T-helper 2 cell (primary cell): ENCODE measurements at places on chromosomes 3 and 15.

GRCh38 chr15:86906376-86906775, 826.7 kb downstream of the AGBL1 start:
- no peak for DNase-seq

DNA sequence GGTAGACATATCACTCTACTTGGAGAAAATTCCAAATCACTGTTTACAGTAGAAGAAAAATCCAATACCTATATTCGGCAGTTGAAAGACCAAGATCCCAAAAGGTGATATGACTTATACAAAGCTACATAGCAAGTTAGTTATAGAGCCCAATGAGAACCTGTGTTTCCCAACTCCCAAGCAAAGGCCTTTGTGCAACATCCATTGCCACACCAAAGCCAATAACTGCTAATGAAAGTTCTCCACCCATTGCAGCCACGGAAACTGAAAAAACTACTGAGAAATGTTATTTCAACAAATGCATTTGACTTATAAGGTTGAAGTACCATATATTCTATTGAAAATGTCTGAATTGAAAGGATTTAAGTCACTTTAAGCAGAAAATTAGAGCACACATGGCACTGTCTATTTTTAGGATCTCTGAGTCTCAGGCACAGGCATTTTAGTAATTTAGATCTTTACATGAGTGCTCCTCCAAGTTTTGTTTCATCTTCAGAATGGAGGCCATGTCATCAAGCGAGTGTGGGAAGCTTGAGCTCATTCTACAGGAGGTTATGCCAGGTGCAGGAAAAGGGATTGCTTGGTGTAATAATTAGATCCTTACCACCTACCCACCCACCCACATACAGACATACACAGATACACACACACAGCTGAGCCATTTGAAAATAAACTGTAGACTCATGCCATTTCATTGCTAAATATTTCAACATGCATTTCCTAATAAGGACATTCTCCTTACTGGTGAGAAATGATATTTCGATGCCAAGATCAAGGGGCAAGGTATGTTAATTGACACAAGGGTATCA, 19.7 kb upstream of the ANO10 start:
- DNase-seq: no peak

- no peak for DNase-seq
These were observed 49.0 kb downstream of the SPSB4 start for GRCh38 chr3:141100112-141100511.

DNA sequence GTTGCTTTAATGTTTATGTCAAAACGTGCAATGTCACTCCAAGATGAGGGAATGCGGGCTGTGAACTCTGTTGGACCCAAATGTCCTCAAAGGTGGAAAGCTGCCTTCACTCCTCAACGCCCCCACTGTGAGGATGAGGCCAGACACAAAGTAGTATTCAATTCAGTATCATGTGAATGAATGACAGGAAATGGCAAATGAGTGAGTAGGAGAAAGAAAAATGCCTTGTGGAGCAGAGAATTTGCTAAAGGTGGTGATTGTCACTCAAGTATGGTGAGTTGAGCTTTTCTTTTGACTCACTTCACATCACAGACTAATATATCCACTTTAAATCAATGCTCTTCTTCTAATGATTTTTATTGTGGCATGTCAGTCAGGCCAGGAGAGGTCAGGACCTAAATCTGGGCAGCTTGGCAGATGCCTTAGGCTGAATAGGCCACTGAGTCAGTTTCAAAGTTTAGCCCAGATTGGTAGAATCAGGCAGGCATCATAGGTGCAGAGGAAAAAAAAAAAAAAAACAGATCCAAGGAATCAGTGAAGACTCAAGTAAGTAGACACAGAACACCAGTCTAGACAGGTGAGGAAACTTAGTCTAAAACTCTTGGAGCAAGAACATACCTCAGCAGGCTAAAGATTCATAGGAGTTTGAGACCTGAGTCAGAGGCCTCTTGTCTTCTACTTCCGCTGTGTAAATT, 71.0 kb upstream of the ZBED2 start:
- DNase-seq: no peak

DNA sequence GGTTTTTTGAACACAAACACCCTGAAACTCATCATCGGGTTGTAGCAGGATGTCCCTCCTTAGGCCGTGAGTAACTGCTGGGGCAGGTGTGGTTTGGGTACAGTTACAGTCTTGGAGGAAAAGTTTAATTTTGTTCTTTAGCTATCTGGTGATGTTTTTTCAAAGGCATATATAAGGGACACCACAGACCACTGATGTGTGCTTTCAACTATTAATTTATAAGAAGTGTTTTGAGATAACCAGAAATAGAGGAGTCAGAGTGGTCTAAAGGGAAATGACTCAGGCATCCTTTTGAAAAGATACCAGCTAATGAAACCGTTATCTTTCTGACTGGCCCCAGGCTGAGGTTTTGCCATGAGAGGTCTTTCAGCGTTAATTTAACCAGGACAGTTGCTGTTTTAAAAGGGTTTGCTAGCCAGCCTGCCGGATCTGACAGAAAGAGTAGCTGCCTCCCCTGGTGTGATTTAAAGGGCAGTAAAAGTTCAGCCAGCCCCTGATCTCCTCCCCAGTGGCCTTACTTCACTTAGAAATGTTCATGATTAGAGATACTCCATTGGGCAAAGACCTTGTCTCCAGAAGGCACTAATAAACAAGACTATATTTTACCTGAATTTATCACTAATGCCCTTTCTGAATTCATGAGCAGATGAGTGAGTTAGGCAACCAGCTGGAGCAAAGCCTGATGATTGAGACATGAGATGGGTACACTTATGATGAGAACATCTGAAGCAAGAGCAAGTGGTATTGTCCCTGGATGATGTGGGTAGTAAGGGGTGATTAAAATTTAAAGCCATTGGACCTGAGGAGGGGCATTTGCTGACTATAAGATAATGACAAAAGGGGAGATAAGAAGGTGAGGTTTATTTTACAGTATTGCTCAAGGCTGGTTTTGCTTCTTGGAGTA, 482.5 kb upstream of the TBL1XR1 start:
- no peak for DNase-seq

DNA sequence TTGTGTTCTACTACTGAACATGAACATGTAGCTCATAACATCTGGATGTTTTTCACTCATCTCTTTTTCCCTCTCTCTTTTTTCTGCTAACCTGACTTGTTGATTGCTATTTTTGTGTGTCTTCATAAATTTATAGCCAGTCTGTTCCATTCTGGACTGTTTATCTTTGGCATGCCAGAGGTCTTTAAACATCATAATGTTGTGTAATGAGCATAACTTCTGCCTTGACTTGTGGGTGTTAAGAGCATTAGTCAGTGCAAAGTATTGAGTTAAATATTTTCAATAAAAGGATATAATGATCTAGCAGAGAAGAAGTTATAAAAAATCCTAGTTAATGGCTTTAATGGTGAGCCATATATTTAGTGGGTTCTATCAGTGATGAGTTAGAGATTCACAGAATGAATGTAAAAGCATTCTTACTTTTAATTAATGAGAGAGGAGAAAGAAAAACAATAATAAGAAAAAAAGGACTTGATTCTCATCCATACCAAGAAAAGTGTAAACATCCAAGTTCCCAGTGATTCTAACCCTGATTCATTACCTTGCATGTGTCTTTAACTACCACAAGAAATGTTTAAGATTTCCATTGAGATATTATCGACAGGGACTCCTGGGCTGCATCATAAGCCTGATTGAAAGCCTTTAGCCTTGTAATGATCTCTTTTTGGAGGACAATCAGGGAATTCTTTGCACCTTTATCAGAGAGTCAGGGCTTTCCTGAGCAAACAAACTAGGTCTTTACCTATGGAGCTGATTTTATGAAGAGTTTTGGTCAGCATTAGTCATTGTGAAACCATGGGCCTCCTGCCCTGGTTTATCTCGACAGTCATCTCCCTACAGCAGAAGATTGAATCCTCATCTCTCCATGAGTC, 22.9 kb downstream of the MITF start:
- no peak for DNase-seq

DNA sequence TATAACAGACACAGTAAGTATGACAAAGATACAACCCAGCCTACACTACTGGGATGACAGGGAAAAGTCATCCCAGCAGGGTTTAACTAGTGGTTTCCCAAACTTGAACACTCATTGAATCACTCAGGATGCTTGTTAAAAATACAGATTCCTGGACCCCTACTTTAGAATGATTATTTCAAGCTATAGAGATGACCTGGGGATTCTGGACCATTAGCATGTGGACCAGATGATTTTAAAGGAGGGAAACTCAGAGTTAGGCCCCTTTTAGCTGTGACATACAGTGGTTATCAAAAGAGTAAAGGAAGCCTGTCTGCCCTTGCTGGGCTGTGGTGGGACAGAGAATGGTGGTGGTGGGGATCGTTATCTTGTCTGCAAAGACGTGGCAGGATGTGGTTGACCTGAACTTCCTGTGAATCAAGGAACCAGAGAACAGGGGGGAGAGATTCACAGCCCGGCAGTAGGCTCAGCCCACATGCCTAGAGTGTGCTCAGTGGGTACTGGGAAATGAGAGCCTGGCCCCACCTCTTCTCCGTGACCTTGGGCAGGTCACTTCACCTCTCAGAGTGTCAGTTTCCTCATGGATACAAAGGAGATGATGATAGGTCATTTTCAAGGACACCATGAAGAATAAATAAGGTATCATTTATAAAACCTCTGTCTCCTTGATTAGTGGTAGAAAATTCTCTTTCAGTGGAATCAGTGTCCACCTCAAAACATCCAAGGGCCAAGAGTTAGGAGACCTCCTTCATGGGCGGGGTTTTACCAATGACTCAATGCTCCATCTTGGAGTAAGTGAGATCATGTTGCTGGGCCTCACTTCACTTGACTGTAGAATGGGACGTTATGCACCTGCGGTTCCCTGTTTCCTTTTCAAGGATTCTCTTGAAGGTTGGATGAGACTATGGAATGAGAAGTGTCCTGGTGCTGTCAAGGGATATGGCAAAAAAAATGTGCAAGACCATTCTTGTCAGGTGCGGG, 306.5 kb downstream of the RPLP1 start:
- DNase-seq: peak; percentile 75

GRCh38 chr3:195247086-195247862, 23.7 kb downstream of the XXYLT1 start:
- DNase-seq: no peak

DNA sequence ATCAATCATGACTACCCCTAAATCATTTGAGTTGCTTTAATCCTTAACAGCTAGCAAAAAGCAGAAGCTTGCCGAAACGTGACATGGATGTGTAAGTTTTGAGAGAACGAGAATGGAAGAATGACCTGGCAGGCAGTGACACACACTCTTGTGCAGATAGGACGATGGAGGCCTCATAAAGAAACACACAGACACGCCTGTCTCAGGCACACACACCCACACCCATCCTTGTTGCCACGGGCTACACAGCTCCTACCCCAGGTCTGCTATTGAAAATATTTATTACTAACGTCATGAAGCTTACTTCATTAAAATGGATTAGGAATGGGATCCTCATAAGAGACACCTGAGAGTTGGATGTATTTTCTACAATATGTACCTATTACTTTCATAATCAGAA, 8.5 kb downstream of the MYO5C start:
- no peak for DNase-seq

- DNase-seq: no peak
These were observed 30.1 kb upstream of the CAPN3 start for GRCh38 chr15:42329161-42329560.

- no peak for DNase-seq
These were observed 64.8 kb downstream of the SAMMSON start for GRCh38 chr3:70064194-70064779.

GRCh38 chr3:179318876-179319275, 4.0 kb upstream of the ZNF639 start:
- no peak for DNase-seq
